ENCODE measurements at places on chromosomes 7 and 10.

- DNase-seq = no peak
Measured at GRCh38 chr10:68876246-68877138, 24.6 kb upstream of the DDX50 start.

GRCh38 chr7:35570937-35571336 is 124.0 kb downstream of the HERPUD2 start:
- no peak for DNase-seq

DNA sequence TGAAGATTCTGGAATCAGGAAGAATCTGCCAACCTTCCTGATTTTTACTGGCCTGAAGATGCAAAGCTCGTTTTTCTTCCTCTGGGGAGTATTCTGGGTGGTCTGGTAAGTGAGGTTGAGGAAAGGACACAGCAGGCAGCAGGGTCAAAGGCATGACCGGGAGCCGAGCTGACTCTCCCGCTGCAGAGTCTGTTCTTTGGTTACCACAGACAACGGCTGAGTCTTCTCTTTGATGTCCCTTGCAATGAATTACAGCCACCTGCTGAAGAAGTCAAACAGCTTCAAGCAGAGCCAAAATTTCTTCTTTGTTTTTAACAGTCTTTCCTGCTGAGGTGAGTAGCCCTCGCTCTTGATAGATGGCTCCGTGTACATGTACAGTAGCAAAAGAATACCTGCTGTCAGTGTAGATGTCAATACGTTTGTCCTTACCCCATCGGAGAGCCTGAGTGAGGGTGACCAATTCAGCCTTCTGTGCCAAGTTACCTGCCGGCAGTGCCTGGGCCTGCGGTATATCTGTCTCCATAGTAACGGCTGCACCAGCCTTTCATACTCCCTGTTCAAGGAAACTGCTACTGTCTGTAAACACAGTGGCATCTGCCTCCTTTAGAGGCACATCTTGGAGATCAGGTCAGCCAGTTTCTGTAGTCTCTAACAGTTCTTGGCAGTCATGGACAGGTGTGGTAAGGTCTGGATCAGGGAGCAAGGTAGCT is 76.4 kb downstream of the PRR15 start:
- DNase-seq = no peak

- DNase-seq = no peak
Measured at GRCh38 chr7:65915921-65916657, 43.2 kb downstream of the VKORC1L1 start.

- DNase-seq = no peak
Measured at GRCh38 chr7:158284121-158284520, 303.5 kb downstream of the PTPRN2 start.

GRCh38 chr10:133307776-133308420 is 774 bp downstream of the TUBGCP2 start:
- DNase-seq = peak; percentile 27

DNA sequence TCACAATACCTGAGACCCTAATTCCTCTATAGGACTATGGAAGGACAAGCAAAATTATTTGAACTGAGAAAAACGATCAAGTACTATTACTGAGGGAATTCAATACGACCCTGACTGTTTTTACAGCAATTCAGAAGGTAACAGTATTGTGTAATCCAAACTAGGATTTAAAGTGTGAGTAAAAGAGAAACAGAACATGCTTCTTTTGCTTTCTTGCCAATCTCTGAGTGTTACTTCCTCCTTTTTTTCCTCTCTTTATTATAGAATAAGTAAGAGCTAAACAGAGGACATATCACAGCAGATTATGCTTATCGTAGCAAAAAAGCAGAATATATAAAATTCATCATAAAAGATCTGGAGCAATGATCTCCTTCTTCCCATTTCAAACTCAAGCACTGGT is 292.1 kb downstream of the THSD7A start:
- DNase-seq = no peak

DNA sequence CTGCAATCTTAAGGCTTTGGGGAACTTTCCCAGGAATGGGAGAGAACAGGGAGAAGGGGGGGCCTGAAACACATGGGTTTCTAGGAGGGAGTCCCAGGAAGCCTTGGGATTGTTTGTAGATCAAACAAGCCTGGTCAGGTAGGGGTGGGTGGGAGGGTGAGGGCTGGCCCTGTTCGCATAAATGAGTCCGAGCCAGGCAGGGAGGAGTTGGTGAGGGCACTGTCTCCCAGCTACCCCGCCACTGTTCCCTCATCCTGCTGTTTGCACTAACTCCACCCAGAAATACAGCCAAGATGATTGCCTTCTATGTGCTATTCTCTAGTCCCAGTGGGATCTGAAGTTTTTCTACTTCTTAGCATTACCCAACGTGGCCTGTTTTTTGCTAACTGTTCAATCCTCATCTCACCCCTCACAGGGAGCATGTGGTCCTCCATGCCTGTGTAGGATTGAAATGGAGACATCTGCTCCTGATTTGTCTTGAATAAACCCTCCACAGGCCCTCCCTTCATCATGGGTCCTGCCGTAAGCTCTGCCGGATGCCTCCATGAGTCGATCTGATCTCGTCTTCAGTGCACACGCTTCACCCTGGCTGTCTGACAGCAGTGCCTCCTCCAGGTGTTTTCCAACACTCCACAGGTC is 257.0 kb downstream of the COBL start:
- DNase-seq = no peak

GRCh38 chr7:123538189-123538714 is 3.9 kb upstream of the IQUB start:
- DNase-seq = no peak

DNA sequence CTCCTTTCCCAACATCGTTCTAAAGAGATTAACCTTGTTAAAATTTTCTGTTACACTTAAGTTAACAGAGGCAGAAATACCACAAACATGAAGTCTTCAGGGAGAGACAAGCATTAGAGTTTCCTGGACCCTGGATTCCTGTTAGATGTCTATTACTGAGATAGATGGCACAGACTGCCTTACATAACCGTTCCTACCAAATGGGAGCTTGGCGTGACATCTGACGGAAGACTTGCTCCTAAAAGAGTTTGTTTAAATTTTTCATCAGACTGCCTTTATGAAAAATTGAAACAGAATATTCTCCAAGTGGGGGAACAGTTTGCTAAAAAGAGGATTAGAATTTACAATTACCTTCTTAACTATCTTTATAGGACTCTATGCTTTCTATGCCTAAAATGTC is 22.7 kb downstream of the ANK3 start:
- DNase-seq = no peak

- DNase-seq = no peak
Measured at GRCh38 chr10:82438277-82438676, 563.3 kb downstream of the NRG3 start.

- DNase-seq = no peak
Measured at GRCh38 chr7:20062932-20063331, 154.3 kb downstream of the MACC1 start.

DNA sequence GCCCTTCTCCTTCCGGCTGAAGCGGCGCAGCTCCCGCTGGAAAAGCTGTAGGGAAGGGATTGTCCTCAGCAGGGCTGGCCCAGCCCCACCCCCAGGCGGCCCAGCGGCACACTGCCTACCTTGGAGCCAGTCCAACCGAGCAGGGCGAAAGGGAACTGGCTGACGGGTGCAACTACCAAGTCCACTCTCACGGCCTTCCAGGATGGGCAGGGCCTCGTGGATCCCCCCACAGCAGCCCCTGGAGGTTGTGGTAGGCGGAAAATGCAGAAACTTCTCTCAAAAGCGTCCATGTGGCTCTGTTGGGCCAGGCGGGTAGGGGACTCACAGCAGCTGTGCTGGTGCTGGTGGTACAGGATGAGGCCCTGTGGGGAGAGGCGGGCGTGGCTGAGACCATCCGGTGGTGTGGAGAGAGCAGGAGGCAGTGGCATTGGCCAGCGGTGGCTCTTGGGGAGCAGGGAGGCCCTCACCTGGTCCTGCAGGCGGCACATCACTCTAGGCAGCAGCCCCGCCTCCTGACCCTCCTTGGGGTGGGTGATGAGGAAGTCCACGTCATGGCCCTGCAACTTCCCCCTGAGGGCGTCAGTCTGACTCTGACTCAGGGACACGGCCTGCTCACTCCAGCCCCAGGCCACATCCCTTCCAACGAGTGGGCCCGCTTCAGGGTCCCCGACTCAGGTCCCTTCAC is 8.4 kb upstream of the PGAM2 start:
- peak; percentile 73 for DNase-seq

GRCh38 chr7:52501696-52502095 is 533.7 kb upstream of the POM121L12 start:
- DNase-seq = no peak

DNA sequence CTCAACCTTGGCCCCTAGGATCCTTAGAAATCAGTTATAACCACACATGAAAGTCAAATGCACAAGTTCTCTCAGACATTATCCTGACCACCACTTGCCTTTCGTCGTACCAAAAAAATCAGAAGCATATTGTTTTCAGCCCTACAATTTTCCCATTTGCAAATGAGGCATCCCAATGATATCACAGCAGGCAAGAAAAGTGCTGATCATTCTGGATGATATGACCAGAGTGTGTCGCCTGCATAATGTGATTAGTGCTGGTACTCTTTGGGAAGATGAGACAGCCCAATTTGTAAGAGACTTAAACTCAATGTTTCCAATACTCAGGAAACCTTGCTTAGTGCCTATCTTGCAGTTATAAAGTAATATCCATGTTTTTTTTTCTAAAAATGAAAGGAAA is 168.0 kb downstream of the SORCS1 start:
- no peak for DNase-seq

DNA sequence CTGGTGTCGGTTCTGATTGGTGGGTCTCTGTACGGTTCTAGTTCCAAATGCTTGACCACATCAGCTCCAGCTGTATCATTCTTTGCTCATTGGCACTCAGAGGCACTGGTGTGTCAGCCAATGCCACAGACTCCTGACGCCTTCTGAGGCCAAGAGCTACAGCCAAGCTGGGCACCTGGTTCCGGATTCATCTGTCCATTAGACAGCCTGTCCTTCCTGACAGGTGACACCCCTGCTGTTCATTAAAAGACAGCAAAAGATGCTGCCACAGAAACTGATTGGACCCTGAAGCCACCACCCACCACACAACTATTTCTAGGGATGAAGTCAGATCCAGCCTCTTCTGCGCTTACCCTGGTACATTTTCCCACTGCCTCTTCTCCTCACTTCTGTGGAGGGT is 35.6 kb downstream of the COL13A1 start:
- DNase-seq = no peak

GRCh38 chr7:155375337-155376277 is 77.9 kb downstream of the INSIG1 start:
- no peak for DNase-seq

DNA sequence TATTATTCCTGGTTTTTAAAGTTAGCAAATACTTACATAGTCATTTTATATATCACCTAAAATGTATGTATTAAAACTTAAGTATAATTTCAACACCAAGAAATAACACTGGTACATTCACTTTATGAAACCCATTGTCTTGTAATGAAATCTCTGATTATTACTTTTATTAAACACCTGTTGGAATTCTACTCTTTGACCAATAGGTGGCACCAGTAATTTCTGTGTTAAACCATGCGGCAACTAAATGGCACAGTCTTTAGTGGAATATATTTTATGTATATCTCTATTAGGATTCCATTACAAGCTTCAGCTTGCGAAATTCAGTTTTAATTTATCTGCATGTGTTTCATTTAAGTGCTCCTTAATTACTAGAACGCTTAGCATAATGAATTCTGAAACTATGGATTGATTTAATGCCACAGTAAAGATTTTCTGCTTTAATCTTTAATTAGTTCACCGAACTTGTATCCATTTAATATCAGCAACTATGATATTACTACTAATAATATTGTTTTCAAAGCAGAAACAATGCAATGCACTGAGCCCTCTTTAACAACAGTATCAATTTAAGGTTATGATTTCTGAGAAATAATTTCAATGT is 181.3 kb downstream of the MAGI2 start:
- no peak for DNase-seq

DNA sequence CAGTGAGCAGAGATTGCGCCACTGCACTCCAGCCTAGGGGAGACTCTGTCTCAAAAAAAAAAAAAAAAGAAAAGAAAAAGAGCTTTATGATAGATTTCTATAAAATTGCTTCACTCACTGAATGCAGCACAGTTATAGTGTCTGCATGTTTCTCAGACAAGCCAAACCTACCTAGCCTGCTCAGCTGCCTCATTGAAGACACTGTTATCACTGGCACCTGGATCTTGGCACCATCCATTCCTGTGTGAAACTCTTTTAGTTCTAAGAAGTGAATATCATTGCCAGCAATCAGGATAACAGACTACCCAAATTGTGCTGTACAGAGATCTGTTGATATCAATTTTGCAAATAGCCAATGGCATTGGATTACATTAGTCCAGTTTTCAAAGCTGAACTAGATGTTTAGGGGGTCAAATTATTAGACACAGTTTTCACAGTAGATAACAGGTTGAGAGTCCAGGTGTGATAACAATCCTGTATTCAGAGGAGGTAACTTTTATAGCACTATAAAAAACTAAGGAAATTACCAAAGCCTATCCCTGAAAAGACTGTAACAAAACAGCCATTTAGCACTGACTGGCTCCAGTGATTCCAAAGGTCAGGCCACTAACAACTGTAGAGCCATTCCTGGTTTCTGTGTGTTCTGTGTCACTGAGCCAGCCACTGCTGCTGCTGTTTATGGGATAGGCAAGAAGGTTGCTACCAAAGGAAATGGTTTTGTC is 17.1 kb downstream of the PDSS1 start:
- DNase-seq = no peak

DNA sequence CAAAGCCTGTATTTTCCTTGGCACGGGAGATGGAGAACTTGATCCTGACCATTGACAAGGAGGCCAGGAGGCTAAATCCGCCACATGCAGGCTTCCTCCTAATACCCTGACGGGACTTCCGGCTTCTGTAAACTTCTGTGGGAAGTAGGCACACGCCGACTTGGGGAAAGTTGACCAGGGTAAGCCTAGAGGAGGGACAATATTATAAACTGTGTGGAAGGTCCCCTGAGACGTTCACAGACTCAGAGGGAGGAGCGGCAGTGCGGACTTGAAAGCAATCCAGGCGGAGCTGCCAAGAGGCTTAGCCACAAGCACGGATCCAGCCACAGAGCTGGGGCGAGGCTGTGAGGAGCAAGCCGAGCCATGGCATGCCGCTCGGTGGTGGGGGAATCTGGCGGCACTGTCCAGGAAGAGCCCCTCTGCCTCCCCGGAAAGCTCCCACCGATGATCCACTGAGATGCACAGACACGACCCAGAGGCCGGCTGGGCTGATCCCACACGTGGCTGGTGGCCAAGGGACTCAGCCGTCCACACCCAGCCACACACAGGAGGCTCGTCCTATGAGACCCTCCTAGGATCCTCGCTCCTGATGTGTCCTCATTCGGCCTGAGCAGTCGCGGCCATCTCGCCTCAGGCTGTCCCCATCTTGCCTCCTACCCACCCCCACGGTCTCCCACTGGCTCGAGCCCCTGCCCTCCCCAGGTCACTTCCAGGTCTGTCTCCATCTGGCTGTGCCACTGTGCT is 40.0 kb upstream of the INSIG1 start:
- DNase-seq = peak; percentile 41

GRCh38 chr10:21746118-21746517 is 212.1 kb downstream of the MLLT10 start:
- no peak for DNase-seq
